ENCODE measurements at places on chromosomes 16 and 17.

GRCh38 chr16:9953908-9954570 is 228.2 kb downstream of the GRIN2A start:
- no peak overlapping the region for H3K4me3 ChIP-seq
- no peak overlapping the region for H3K27ac ChIP-seq
- H3K27me3 ChIP-seq, result no peaks in the 10 kb centered on the region
- H3K4me1 ChIP-seq, result no peaks in the 10 kb centered on the region
- DNase-seq, result no peak

GRCh38 chr17:79983456-79983855 is 52.2 kb downstream of the TBC1D16 start:
- no peaks in the 10 kb centered on the region for H3K36me3 ChIP-seq
- peaks cover 36% of the 10 kb centered on the region for H3K4me1 ChIP-seq
- no peak overlapping the region for H3K27ac ChIP-seq
- no peak for DNase-seq
- H3K4me3 ChIP-seq, result no peak overlapping the region

DNA sequence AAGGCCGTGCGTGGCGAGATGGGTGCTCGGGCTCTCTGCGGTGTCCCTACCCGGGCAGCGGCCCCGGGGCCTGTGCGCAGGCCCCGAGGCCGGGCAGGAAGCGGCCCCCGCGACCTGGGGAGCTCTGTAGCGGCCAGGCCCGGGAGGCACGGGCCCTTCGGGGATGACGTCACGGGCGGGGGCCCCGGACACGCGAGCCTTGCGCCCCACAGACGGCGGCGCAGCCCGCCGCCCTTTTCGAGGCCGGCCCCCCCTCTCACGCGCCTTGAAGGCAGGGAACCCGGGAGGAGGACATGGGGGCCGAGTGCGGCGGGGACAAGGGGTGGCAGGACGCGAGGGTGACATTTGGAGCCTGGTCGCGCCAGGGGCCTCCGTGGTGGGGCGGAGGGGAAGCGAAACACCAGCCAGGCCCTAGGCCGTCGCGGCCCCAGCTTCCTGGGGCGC is 1.1 kb downstream of the RAI1 start:
- H3K27me3 ChIP-seq, result no peaks in the 10 kb centered on the region
- H3K27ac ChIP-seq, result peak overlapping the region; percentile 97
- H3K4me3 ChIP-seq, result peak overlapping the region; percentile 64
- no peak for DNase-seq
- no peaks in the 10 kb centered on the region for H3K36me3 ChIP-seq

- no peaks in the 10 kb centered on the region for H3K36me3 ChIP-seq
- no peaks in the 10 kb centered on the region for H3K27me3 ChIP-seq
- no peak overlapping the region for H3K27ac ChIP-seq
- DNase-seq, result no peak
- H3K4me1 ChIP-seq, result no peaks in the 10 kb centered on the region
These were observed 48.4 kb downstream of the MAP2K6 start for GRCh38 chr17:69462882-69463281.

DNA sequence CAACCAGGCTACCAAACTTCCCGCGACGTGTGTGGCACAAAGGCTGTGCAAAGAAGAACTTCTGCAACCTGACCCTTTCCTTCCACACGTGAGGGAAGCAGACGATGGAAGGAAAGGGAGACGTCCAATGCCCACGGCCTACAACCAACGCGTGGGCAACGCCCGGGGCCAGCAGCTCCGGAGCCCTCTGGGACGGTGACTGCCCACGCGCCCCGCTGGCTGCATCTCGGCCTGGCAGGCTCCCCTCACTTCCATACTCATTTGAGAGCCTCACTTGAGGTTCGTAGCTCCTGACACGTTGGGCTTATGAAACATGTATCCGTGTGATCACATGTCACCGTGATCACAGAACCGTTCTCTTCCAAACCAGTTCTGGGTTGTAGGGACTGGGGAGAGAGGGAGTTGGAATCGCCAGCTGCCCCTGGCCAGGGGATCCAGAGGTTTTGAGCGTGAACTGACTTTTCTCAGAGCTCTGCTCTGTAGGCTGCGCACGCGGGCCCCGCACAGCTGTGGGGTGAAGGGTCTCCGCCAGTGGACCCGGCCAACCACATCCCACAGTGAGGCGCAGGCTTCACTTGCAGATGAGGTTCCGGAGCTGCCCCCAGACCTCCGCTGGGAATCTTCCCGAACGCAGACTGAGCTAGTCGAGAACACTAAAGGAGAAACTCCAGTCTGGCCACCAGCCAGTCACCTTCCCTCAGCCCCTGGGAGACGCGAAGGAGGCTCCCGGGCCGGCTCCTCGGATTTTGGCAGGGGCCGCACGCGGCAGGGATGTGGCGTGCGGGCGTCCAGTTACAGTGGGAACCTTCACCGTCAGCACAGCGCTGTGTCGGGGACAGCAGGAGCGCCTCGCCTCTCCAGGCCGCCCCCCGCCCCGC is 1.0 kb downstream of the LMF1 start:
- H3K27me3 ChIP-seq, result no peaks in the 10 kb centered on the region
- no peaks in the 10 kb centered on the region for H3K36me3 ChIP-seq
- no peak for DNase-seq

- H3K4me1 ChIP-seq, result peaks cover 3% of the 10 kb centered on the region
- no peak overlapping the region for H3K4me3 ChIP-seq
- DNase-seq, result no peak
- no peaks in the 10 kb centered on the region for H3K36me3 ChIP-seq
These were observed 17.5 kb downstream of the COG7 start for GRCh38 chr16:23435500-23435899.
